ENCODE measurements at places on chromosomes 12 and 14.

GRCh38 chr12:57157588-57158173, 10.3 kb upstream of the LRP1-AS start:
- no peak for DNase-seq

DNA sequence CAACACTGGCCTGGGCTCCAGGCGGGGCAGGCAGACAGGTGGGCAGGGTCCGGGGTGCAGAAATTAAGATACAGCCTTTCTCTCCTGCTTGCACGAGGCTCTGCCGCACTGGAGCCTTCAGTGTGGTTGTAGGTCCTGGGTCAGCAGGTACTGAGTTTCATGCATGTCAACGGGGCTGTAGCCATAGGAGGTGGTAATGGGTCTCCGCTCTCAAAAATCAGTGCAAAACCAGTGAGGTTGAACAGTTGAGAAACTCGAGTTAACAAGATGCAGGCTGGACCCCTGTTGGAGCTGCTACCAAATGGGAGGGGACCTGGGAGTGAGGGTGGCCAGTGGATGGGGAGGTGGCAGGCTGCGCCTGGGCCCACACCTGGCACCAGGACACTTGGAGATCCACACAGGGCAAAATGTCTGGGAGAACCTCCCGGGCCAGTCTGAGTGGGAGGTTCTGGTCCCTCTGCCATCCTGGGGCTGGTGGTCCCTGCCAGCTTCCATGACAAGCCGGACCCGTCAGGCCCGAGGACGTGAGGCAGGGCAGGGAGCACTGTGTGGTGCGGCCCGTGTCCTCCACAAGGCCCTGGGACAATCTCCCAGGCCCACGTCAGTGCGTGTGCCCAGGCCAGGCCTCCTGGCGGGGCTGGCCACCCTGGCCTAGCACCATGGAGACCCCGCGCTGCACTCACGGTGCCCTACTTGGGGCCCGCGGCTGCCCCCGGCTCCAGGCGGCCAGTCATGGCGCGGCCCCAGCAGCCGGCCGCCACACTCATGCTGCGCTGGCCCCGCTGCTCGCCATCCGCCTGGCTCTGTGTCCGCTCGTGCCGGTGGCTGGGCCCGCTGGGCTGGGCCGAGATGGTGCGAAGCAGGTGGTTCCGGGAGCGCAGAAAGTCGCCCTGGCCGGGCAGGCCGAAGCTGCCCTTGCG, 5.1 kb downstream of the ARL6IP4 start:
- no peak for DNase-seq

DNA sequence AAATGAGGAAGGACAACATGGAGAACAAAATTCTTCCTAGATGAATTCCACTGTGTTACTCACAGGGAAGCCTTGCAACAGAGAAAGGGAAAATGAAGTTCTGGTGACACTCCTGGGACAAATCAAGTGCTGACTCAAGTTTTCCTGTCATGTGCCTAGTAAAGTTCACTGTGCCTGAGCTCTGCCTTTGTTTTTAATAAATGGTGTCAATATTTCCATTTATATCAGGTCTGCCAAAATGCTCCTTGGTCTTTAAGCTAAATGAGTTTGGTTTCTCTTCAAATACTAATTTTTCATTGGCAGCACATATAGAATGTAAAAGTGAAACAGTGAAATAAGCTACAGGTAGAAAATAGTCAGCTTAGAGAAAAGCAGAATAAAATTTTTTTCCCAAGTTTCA, 33.0 kb downstream of the HIGD1C start:
- DNase-seq, result peak; percentile 75

DNA sequence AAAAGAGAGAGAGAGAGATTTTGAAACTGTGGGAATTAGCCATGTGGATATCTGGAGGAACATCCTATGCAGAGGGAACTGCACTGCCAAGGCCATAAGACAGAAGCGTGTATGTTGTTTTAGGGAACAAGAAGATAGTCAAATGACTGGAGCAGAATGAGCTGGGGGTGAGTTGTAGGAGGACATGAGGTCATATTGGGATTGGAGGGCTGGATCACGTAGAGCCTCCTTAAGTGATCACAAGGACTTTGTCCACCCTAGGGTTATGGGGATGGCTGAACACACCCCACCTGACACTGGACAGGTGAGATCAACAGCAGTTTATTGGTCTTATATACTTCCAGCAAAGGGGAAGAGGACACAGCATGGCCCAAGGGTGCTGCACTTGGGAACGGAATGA, 8.2 kb upstream of the CGRRF1 start:
- DNase-seq, result no peak

DNA sequence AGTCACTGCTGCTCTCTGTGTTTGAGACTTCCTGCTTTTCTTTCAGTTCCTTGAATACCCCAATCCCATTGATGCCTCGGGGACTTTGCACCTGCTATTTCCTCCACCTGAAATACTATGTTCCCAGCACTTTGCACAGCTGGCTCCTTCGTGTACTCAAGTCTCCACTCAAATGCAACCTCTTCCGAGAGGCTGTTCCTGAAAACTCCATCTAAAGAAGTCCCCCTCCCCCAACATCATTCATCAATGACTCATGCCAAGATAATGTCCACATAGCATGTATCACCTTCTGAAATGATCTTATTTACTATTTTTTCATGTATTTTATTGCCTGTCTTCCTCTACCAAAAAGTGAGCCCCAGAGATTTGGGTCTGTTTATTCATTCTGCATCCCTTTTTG, 48.6 kb downstream of the HSPB8 start:
- peak; percentile 11 for DNase-seq
